Occipital lobe (tissue), 3 donors: ENCODE measurements at places on chromosomes 11 and 22. TPM values are rescaled to one million over a fixed set of nuclear protein-coding genes. Genes with fewer than 3 reads are reported as not detected.

DNA sequence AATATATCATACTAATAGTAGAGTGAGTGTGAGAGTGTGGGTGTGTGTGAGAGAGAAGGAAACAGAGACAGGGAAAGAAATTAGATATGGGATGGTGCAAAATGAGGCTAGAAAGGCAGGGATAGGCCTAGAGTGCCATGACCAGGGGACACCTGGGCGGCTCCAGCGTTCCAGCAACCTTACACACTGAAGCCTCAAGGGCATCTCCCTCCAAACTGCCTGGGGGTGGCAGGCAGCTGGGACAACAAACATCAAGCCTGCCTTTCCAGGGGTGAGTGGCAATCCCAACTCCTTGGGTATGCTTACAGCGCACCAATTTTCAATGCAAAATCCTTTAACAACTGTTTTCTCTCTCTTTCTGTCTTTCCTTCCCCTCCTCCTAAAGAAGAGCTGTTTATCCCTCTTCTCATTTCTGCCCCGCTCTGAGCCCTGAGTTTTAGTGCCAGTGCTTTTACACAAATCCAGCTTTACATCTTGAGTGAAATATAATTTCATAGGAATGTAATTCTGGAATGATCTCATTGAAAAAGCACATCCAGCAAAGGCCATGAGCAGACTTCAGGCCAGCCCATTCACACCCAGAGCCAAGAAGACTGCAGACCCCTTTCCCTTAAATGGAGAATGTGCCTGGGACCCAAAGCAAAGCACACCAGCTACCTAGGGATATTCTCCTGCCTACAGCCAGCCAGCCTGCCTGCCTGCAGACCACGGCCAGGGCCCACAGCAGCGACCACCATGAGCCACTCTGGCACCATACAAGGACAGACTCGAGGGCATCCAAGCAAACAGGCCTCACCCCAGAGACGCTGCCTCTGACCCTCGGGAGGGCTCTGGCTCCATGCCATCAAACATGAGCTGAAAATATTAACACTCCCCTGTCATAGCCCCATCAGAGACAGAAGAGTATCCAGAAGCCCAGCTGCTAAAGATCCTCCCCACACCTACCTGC lies 90.3 kb downstream of the RPL27A start:
- DNase-seq, result no peak

- no peak for DNase-seq
Measured at GRCh38 chr22:44462246-44463010, 35.6 kb downstream of the RTL6 start.

BTBD10 gene
- total RNA-seq, result 205 TPM

ANO1 gene
- 0.62 TPM for total RNA-seq

DNA sequence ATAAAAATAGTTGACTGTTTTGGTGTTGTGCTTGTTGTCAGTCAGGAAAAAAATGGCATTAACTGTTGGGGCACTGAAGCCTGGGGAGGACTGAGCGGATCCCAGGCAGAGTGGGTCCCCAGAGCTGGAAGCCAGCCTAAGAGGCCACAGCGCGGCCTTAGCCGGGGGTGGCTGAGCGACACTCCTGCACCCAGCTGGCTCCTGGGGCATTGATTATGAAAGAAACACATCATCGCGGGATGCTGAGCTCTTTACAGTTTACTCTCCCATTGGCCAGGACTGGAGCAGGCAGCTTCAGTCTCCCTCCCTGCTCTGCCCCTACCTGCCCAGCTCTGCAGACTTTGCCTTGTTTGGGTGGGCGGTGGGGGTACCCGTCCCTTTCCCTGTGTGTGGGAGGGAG lies 121.5 kb downstream of the ST3GAL4 start:
- DNase-seq, result no peak

GRCh38 chr11:130606781-130607511 lies 158.5 kb downstream of the ADAMTS15 start:
- no peak for DNase-seq

DNA sequence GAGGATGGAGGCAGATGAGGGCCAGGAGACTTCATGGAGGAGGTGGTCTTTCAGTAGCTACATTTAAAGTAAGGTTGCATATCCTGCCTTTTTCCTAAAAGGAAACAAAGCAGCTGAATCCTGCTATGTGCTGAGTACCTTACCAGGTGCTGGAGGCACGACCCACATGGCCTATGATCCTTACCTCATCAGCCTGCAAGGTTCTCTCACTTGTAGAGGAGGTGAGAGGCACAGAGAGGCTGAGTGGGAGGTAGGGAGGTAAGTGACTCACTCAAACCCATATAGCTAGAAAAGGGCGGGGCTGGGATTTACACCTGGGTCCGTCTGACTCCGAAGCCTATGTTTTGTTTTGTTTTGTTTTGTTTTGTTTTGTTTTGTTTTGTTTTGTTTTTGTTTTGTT lies 75.8 kb downstream of the BUD13 start:
- no peak for DNase-seq

GRCh38 chr22:42905702-42906183 lies 48.7 kb upstream of the ARFGAP3 start:
- no peak for DNase-seq

IFITM2 gene
- 1.6 TPM for total RNA-seq

THY1 gene
- total RNA-seq, result 25.4 TPM

- DNase-seq, result no peak
Measured at GRCh38 chr11:23406131-23406819, 546.0 kb upstream of the CCDC179 start.

KRTAP5-9 gene
- total RNA-seq, result not detected

OR5A1 gene
- not detected for total RNA-seq

DNA sequence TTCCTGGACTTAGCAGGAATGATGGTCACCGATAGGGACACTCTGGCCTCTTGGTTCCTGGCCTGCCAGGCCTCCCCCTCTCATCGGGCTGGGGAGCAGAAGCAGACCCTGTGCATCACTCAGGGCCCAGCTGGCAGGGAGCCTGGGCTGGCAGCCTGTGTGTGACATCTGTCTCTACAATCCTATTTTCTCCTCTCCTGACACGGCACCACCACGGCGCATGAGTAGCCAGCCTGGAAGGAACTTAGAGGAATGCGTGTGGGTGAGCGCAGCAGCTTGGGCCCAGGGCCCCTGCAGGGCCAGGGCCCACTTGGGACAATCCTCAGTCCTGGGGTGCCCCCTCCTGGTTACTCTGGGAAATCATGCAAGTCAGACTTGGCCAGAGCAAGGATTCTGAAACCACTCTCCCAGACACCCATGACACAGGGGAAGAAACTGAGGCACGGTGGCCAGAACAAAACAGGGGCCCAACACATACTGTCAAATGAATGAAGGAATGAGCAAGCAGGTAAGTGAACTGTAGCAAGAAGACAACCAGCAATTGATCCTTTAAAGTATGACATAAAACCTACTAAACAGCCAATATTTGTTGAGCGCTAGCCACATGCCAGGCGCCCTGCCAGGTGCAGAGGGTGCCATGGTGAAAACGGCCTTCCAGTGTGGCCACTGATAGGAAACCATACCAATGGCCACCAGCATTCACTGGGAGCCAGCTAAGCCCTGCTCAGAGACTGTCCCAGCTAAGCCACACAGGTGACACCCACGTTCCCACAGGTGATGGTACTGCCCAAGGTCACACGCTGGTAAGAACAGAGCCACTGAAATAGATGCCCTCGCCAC lies 13.3 kb downstream of the RSPH14 start:
- DNase-seq, result peak; percentile 81

GRCh38 chr22:50444663-50445062 lies 30.2 kb downstream of the SBF1 start:
- DNase-seq, result no peak

- DNase-seq, result no peak
Measured at GRCh38 chr11:109305009-109305408, 117.0 kb upstream of the C11orf87 start.

DNA sequence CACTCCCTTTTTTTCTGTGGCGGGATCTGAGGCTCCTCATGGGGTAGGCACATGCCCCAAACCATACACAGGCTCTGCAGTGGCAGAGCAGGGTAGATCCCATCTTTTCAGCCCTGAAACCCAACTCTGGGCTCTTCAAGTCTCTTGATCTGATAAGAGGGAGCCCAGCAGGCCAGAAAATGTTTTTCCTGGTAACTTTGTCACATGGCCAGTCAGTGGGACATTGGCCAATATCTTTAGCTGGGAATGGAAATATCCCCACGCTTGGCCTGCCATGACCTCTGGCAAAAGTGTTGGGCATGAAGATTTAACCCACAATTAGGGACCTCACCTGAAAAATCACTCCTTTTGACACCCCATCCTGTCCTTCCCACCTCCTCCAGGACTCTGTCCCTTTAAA lies 8.1 kb downstream of the INPP5J start:
- no peak for DNase-seq

DNA sequence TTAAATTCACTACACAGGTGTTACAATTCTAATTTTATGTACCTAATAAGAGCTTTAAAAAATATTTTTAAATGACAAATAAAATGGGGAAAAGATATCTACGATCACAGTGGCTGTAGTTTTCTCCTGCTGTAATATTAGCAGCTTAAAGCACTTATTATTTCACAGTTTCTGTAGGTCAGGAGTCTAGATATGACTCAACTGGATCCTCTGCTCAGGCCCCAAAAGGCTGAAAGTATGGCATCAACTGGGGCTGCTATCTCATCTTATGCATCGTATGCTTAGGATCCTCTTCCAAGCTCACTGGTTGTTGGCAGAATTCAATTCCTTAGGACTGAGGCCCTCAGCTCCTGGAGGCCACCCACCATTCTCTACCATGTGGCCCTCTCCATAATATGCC lies 12.8 kb downstream of the FBXO3 start:
- no peak for DNase-seq

FJX1 gene
- 78.8 TPM for total RNA-seq

- no peak for DNase-seq
Measured at GRCh38 chr22:44410451-44410991, 87.5 kb downstream of the RTL6 start.

GPHA2 gene
- total RNA-seq, result not detected

- DNase-seq, result no peak
Measured at GRCh38 chr11:96112192-96113128, 188.6 kb upstream of the MTMR2 start.

A4GALT gene
- total RNA-seq, result 0.31 TPM

GRCh38 chr22:46568102-46568809 lies 30.8 kb upstream of the CELSR1 start:
- DNase-seq, result no peak

GRCh38 chr11:91066456-91067047 lies 843.7 kb upstream of the CHORDC1 start:
- no peak for DNase-seq

HTR3A gene
- 0.31 TPM for total RNA-seq

GRCh38 chr11:35043936-35044335 lies 95.0 kb upstream of the CD44 start:
- peak; percentile 45 for DNase-seq

TRIM29 gene
- total RNA-seq, result 0.47 TPM
